ENCODE measurements at places on chromosomes 7 and 10.

- peak; percentile 63 for DNase-seq
Measured at GRCh38 chr7:92633211-92633906, 43.2 kb upstream of the FAM133B start.

- DNase-seq: no peak
Measured at GRCh38 chr7:41130086-41130485, 572.8 kb downstream of the INHBA start.

GRCh38 chr10:20202337-20202736, 386.1 kb downstream of the PLXDC2 start:
- DNase-seq: no peak

GRCh38 chr7:7548407-7548806, 12.7 kb upstream of the COL28A1 start:
- DNase-seq: no peak

DNA sequence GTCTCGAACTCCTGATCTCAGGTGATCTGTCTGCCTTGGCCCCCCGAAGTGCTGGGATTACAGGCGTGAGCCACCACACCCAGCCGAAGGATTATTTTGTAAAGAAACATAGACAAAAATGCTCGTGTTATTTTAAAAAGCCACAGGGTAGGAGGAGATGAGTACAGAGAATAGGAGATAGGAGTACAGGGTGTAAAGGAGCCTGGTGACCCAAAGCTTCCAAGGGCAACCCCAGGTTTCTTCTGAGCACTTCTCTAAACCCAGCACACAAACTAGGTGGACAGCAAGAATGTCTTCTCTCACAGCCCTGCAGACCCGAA, 54.7 kb downstream of the ZNF467 start:
- no peak for DNase-seq

DNA sequence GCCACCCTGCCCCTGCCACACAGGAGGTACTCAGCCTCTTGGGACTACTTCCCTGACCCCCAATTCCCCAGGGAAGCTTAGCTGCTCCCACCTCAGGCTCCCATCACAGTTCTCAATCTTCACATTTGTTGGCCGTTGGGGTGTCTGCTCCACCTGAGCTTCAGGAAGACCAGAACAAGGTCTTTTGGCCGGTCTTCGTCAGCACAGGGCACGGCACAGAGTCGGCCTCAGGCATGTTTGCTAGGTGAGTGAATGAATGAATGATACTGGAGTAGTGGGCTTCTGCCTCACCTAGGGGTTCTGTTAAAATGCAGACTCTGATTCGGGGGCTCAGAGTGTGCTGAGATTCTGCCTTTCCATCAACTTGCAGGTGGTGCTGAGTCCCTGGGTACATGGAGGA, 20.3 kb downstream of the GPRIN2 start:
- DNase-seq: no peak

DNA sequence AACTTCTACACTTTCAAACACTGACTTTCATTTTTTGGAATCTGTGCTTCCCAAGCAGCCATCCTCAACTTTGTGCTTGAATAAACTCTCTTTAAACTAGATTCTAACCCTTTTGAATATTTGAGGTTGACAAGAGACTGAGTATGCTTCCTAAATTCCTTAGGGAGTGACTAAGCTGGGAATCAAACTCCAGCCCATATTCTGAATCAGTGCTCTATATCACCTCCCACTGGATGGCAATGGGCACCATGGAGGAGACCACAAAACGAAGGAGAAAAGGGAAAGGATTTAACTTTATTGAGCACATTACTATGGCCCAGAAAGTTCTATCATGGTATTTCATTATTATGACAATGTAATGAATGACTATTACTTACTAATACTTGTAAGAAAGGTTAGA, 17.2 kb upstream of the SLC26A4 start:
- DNase-seq: no peak

DNA sequence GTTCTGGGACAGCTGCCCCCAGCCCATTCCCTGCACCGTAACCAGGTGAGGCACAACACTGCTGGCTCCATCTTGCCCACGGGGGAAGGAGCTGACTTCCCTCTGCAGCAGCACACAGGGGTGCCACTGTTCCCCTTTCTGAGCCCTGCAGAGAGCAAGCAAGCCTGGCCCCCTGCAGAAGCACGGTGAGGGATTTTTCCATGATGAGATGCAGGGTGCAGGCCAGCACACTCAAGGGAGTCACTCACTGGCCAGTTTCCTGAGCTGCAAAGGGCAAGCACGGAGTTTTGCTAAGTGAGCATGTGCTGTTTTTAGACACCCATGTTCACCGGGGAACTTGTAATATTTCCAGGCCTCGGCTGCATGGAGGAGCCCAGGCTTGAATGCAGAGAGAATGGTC, 176.6 kb downstream of the PIP4K2A start:
- no peak for DNase-seq

- DNase-seq: no peak
Measured at GRCh38 chr7:78197447-78197846, 398.9 kb downstream of the PHTF2 start.

- no peak for DNase-seq
Measured at GRCh38 chr10:121313119-121313875, 284.9 kb downstream of the FGFR2 start.

DNA sequence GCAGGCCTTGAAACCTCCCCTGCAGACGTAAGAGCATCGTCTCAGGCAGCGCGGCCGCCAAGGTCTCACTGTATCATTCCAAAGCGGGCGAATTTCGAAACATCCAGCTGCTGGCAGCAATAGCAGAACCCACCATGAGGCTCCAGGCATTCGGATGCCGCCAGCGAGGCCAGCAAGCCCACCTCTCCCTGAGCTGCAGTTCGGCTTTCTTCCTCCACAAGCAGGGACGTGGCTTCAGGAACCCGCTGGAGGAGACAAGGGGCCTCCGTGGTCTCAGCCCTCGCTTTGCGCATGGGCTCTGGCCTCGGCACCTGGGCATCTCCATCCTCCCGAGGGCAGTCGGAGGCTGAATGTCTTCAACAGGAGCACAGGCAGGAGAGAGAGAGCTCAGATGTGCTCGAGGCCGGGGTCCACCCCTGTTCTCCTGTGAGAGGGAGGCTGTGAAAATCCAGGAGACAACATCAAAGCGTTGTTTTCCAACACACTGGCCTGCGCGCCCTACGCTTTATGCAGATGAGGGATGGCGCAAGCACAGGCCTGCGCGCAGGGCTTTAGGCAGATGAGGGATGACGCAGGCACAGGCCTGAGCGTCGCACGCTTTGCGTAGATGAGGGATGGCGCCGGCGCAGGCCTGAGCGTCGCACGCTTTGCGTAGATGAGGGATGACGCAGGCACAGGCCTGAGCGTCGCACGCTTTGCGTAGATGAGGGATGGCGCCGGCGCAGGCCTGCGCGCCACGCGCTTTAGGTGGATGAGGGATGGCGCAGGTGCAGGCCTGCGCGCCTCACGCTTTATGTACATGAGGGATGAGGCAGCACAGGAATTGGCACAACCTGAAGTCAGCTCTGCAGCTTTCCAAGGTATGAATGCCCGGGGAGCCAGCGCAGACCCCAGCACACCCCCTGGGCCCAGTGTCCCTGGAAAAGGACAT, 103.2 kb downstream of the WDR37 start:
- no peak for DNase-seq

DNA sequence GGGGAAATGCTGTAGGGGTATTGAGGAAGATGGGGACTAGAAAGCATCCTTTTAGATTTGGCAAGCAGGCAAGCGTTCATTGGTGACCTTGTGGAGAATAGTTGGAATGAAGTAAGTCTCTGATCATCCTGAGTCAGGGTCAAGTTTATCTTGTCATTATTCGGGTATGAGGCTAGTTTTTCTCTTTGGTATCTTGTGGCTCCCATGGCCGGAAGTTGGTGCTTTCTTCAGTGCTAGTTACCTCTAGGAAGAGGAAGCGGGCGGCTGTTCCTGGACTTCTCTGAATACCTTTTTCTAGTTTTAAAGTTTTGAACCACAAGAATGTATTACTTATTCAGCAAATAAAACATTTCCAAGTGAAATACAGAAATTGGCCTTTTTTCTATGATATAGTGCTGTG, 9.2 kb downstream of the CREM start:
- DNase-seq: no peak

DNA sequence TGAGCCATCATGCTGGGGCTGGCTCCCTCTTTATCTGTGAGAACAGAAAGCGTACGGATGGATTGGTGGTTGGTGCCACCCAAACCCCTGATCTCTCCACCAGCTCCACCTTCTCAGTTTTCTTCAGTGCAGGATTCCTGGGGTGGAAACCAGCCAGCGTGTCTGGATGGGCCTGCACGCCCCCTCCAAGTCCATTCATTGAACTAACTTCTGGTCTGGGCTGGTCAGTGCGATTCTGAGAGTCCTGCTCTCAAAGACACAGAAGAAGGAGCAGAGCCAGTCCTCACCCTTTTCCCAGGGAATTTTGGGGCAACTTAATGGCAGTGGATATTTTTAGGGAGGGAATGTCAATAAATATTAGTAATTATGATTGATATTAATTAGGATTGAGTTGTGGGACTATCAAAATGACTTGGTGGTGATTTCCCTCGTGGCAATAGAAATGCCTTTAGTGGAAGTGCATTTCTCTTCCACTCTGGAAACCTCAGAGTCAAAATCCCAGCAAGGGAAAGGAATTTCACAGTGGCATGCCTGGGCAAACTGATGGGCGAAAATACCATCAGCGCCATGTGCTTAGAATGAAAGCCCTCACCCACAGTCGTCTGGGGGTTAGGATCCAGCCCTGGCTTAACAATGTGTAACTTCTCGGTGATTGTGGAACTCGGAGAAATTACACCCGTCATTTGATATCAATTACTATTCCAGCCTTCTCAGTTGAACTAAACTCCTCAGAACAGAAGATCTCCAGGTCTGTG, 69.3 kb upstream of the EEPD1 start:
- DNase-seq: no peak

- DNase-seq: no peak
Measured at GRCh38 chr7:41297166-41297565, 405.7 kb downstream of the INHBA start.

DNA sequence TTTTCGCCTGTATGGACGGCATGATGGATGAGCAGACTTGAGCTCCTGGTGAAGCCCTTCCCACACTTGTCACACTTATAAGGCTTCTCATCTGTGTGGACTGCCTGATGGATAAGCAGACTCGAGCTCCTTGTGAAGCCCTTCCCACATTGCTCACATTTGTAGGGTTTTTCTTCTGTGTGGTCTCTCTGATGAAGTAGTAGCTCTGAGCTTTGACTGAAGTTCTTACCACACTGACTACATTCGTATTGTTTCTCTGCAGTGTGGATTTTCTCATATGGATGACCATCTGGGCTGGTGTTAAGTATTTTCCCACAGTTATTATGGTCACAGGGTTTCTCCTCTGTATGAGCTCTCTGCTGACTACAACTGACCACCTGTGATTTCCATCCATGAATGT, 17.2 kb downstream of the ZNF239 start:
- no peak for DNase-seq

DNA sequence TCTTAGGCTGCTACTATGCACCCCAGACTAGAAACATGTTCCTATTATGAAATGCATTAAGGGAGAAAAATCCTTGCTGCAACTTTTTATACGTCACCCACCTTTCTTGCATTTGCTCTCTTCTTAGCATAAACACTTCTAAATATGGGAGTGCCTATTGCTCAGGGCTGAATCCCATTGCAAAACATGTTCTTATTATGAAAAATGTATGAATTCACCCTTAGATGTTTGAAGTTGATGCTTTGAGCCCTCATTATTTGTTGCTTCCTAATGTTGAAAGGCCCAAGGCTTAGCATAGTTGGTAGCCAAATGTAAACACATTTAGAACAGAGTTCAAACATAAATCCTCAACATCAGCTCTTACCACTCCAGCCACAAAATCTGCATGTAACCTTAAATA, 52.8 kb downstream of the BMPER start:
- no peak for DNase-seq

DNA sequence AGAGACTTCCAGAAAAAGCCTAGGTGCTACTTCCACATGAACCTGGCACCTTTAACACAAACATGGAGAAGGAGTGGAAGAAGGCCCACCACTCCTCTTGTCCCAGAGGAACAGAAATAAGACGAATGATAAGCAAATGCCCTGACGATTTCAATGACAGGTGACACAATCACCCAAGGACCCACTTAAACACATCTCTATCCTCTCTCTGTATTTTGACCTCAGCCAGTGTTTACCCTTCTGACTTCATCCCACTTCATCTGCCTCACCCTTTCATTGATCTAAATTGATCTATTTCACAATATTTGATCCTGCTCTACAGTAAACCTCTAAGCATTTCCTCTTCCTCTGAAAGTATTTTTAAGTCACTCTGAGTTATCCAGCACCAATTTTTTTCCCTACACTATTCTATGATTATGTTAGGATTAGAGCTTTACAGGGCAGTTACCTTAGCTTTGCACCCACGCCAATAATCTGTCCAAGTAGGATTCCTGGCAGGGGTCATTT, 9.1 kb downstream of the GOT1 start:
- DNase-seq: no peak

DNA sequence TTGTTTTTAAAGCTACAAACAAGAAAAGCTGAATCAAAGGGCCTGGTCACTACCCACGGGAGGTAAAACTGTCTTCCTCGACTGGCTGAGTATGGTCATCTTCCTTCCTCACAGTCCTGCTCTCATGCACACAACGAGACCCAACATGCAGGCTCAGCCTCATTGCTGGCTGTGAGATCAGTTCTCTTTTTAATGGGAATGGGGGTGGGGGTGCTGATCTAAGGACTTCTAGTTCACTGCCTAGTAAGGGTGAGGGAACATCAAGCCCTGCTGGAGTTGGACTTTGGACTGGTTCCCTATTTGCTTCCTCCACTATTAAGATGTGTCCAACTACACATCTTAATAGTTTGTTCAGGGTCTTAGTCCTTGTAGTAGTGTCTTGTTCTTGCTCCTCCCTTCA, 48.2 kb downstream of the ABCB4 start:
- no peak for DNase-seq

DNA sequence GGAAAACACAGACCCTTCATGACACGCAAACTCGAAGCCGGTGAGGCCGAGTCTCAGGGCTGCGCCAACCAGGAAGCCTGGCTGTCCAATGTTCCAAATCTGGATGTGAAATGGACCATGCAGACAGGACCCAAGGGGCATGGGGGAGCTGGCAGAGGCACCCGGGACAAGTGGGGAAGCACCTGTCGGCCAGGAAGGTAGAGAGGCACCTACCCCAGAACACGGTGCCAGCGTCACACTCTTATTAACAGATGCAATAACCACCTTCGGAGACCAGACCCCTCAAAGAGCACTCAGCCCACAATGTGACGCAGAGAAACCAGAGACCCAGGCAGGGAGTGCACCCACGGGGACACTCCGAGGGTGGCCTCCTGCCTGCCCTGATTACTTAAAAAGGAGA, 88.3 kb upstream of the PDGFA start:
- no peak for DNase-seq
